C1 segment of cervical spinal cord (tissue), 14 donors: ENCODE measurements at places on chromosomes 5 and 9.

GRCh38 chr9:130015353-130016019 is 27.5 kb downstream of the FNBP1 start:
- DNase-seq = no peak

- no peak for DNase-seq
These were observed 26.1 kb downstream of the CHD1 start for GRCh38 chr5:98902733-98903132.

DNA sequence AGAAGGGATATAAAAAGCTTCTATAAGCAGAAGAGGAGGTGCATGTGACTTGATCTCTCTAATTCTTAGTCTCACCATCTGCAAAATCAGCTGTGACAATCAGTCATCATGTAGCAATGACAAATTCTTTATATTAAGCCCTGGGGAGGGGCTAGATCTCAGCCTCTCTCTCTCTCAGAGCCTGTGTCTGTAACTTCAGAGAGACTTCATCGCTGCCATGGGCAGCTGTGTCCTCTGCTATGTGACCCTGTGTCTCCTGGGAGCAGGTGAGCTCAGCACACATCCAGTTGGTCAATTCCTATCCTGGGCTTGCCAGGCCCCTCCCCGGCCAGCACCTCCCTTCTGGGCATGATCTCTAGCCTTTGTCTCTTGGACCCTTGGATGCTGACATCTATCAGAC is 109.6 kb downstream of the ANKRD18B start:
- no peak for DNase-seq

- no peak for DNase-seq
These were observed 3.4 kb downstream of the PCDHGC5 start for GRCh38 chr5:141492168-141492885.

- DNase-seq = no peak
These were observed 3.2 kb upstream of the TMEM245 start for GRCh38 chr9:109122726-109123621.

GRCh38 chr9:114735704-114736103 is 53.7 kb upstream of the TEX48 start:
- DNase-seq = no peak

DNA sequence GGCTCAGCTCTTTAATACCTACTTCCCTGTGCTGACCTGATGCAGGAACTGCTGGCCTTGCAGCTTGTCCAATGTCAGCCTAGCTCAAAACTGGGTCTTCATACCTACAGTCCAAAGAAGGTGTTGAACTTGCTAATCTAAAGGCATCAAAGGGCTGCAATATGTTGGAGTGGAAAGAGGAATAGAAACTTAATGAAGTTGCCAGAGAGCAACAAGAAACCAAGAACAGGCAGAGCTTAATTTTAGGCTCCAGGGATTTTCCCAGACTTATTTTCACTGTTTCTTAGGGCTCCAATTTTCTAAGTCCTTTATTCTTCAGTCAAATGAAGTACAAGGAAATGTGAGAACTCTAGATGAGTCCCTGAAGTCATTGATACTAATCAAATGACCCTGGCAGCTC is 17.6 kb upstream of the ERCC6L2 start:
- DNase-seq = no peak
